Temporal lobe (tissue), 4 donors: ENCODE measurements at places on chromosomes 5 and 9. TPM values are rescaled to one million over a fixed set of nuclear protein-coding genes. Genes with fewer than 3 reads are reported as not detected.

Gene APBA1
- total RNA-seq: 34.2 TPM

Gene IFNA2
- total RNA-seq: not detected

Gene SLIT3
- total RNA-seq: 3.0 TPM

Gene OLFM1
- 75.5 TPM for total RNA-seq

Gene CCDC171
- 21.1 TPM for total RNA-seq

Gene SAP30L
- 25.3 TPM for total RNA-seq

Gene TRIP13
- total RNA-seq: 4.9 TPM

Gene GPX3
- total RNA-seq: 29.7 TPM

Gene LAMC3
- total RNA-seq: 2.7 TPM

Gene LRRC19
- under 0.01 TPM for total RNA-seq

Gene CXCL14
- total RNA-seq: 9.3 TPM

Gene HAND1
- total RNA-seq: not detected

Gene OSMR
- 2.2 TPM for total RNA-seq

Gene PFN3
- total RNA-seq: 0.74 TPM

Gene ST8SIA4
- 38.8 TPM for total RNA-seq

Gene PPIC
- 3.4 TPM for total RNA-seq

Gene SLC46A2
- not detected for total RNA-seq

Gene VLDLR
- total RNA-seq: 50.4 TPM

Gene IL13
- total RNA-seq: not detected

Gene SLC36A2
- not detected for total RNA-seq

Gene LHFPL2
- 22.6 TPM for total RNA-seq

Gene MEIKIN
- total RNA-seq: not detected

Gene SYNPO
- total RNA-seq: 4.9 TPM

Gene C9
- not detected for total RNA-seq

Gene PHAX
- 75.2 TPM for total RNA-seq

Gene CCL21
- total RNA-seq: not detected

Gene PRDM9
- total RNA-seq: not detected

Gene NUDT2
- 12.5 TPM for total RNA-seq

Gene BSPRY
- 0.25 TPM for total RNA-seq

Gene OR1J2
- total RNA-seq: not detected

Gene QRFP
- total RNA-seq: not detected

Gene PFDN1
- total RNA-seq: 45.5 TPM

Gene FAT2
- total RNA-seq: 1.7 TPM

Gene ARSI
- total RNA-seq: 0.25 TPM

Gene C9orf153
- total RNA-seq: 0.25 TPM

Gene ROR2
- total RNA-seq: 0.74 TPM

Gene SLC45A2
- total RNA-seq: 0.49 TPM

Gene RNF145
- 105 TPM for total RNA-seq

Gene SYK
- 1.2 TPM for total RNA-seq

Gene IFNW1
- not detected for total RNA-seq

Gene ANKRD18B
- total RNA-seq: 0.25 TPM

Gene ECM2
- total RNA-seq: 5.2 TPM

Gene KCNT1
- total RNA-seq: 3.9 TPM

Gene PCDHB7
- 8.9 TPM for total RNA-seq

Gene ISL1
- 0.49 TPM for total RNA-seq

Gene RBM22
- total RNA-seq: 26.1 TPM

Gene PCDHA12
- 8.6 TPM for total RNA-seq

Gene CDKN2A
- total RNA-seq: 1.5 TPM

Gene DND1
- 0.74 TPM for total RNA-seq

Gene SLC34A1
- total RNA-seq: not detected
